G401 (cell line): ENCODE measurements at places on chromosomes 7 and 10.
A peak's percentile ranks its signal among the peaks of the same experiment; 100 is the strongest.

DNA sequence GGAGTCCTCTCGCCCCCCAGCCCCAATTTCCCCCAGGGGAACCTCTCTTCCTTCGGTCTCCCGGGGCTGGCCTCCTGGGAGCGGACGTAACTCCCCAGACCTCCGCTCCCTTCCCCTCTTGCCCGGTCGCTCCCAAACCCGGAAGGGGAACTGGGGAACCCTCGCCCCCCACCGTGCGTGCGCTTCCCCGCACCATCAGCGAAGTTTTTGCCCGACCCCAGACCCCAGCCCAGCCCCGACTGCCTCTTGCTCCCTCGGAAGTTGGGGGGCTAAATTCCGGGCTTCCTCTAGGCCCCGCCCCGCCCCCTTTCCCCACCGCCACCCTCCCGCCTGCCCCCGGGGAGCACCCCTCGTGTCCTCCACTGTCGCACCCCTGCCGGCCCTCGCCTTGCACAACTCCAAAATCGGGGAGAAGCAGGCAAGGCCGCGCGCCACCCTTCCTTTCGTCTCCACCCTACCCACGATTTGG lies 436 bp downstream of the GNB2 start:
- DNase-seq: no peak

GRCh38 chr10:74518061-74518460 lies 308.3 kb upstream of the KAT6B start:
- no peak for DNase-seq

DNA sequence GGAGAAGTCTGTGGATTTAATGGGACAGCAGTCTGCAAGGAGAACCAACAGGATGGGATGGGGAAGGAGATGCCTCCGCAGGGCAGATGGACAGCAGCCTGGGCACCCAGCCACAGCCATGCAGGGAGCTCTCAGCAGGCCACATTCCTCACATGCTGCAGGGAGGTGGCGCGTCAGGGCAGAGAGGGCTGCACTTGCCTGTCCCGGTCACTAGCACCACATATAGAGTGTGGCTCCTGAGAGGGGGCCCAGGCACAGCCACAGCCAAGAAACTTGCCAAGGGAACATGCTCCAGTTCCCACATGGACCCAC lies 86.8 kb upstream of the ZMIZ1 start:
- DNase-seq: peak; percentile 84

DNA sequence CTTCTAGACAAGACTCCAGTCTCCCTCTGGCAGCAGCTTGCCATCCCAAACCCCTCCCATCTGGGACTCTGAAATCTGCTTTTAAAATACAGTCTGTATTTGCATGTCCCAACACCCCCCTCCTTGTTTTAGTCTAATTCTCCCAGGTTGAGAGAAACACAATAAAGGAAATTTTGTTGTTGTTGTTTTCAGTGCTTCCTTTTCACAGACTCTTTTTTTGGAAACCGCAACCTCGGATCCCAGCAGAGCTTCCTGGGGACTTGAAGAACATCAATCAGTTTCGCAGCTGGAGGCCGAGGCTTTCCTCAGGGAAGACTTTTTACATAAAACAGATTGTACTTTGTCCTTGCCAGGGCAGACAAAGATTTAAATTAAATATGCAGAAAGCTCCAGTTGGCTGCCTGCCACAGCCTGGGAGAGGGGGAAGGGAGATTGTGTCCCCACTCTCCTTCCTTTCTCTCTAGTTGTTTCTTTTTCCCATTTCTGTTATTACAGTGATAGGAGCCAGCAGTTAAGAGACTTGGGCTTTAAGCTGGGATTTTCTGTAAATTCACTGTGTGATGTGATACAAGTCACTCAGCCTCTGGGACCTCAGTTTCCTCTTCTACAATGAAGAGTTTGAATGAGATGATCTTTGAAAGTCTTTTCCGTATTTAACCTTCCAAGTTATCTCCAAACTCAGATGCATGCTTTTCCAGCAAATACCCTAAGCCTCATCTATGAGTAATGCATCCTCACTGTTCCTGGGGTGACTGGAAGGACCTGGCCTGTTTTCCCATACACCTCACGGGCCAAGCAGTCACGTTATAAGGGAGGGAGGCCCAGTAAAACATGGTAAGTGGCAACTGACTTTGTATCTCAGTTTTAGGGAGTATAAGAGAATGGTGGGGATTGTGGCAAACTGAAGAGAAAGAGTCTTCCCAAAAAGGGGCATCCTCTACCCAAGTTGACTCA lies 192.3 kb downstream of the REEP3 start:
- peak; percentile 87 for DNase-seq

- no peak for DNase-seq
Measured at GRCh38 chr7:130940907-130941306, 206.9 kb upstream of the KLF14 start.

- DNase-seq: no peak
Measured at GRCh38 chr7:43198599-43199090, 86.2 kb downstream of the HECW1 start.

DNA sequence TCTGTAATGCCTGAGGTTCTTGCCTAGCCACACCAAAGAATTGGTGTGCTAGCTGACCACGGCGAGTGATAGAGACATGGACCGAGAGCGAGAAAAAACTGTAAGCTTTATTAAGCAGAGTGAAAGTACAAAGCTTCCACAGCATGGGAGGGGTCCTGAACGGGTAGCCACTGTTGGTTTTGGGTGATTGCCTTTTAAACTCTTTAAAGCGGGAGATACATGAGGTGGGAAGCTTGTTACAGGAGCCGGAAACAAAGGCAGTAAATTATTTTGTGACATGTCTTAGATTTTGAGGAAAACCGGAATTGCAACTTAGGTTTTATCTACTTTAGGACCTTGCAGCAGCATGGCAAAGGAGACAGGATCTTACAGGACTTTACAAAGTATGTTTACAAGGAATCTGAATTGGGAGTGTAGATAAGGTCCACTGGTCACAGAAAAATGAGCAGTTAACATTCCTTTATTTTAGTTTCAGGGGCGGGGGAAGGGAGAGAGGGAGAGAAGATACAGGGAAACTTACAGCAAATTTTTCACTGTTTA lies 252.7 kb upstream of the MBL2 start:
- DNase-seq: no peak

DNA sequence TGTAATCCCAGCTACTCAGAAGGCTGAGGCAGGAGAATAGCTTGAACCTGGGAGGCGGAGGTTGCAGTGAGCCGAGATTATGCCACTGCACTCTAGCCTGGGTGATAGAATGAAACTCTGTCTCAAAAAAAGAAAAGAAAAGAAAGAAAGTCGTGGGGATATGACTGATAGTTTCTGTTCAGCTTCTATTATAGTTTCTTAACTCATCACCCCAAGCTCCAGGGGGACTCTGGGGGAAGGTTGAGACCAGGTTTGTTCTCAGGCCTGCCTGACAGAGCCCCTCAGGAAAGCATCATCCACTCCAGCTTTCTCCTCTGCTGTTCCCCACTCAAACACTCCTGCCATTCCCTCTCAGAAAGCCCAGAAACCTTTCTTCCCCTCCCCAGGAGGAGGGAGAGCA lies 542.4 kb upstream of the GALNT17 start:
- DNase-seq: no peak

DNA sequence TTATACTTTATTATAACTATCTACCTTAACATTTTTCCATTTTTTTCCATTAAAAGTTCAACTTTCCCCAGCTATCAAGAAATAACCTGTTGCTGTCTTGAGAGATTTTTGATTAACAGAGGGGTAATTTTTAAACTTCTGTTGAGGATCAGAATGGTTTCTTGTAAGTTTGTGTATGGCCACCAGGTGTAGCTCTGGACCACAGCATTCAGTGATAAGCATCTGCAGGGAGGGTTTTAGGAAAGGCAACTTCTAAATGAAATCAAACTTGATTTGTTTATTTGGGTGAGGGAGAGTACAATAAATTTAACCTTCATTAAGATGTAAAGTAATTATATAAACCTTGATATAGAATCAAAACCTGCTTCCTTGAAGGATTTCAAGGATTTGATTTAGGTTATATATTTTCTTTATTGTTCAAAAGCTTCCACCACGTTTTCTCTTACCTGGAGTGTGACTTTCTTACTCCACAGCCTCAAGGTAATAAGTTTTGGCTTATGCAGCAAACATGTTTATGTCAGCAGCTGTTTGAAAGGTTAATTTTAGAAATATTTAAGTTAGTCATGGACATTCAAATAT lies 153.3 kb downstream of the STK31 start:
- DNase-seq: peak; percentile 9

GRCh38 chr7:99422186-99422585 lies 13.4 kb downstream of the BUD31 start:
- DNase-seq: no peak

DNA sequence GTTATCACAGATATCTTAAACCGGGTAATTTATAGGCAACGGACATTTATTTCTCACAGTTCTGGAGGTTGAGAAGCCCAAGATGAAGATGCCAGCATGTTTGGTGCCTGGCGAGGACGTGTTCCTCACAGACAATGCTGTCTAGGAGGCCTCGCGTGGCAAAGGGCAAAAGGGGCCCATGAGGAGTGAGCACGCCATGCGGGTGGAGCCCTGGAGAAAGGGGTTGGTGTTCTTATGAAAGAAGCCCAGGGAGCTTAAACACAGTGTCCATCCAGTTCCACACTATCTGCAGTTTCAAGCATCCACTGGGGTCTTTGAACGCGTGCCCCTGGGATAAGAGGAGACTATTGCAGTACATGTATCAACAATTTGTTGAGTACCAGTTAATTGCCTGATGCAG lies 51.4 kb downstream of the CXCL12 start:
- no peak for DNase-seq

DNA sequence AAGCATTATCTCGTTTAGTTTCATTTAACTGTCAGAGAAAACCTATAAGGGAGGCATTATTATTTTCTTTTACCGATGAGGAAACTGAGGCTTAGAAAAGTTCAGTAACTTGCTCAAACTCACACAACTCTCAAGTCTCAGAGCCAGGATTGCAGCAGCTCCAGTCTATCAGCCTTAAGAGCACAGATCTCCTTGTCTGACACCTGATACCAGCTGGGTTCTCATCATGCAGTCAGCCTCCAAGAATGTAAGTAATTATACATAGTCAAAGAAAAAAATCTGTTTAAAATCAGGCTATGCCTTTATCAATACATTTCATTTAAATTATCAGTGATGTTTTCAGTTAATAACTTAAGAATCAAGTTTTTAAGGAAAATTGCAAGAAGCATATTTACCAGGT lies 236.6 kb upstream of the TCF7L2 start:
- no peak for DNase-seq

DNA sequence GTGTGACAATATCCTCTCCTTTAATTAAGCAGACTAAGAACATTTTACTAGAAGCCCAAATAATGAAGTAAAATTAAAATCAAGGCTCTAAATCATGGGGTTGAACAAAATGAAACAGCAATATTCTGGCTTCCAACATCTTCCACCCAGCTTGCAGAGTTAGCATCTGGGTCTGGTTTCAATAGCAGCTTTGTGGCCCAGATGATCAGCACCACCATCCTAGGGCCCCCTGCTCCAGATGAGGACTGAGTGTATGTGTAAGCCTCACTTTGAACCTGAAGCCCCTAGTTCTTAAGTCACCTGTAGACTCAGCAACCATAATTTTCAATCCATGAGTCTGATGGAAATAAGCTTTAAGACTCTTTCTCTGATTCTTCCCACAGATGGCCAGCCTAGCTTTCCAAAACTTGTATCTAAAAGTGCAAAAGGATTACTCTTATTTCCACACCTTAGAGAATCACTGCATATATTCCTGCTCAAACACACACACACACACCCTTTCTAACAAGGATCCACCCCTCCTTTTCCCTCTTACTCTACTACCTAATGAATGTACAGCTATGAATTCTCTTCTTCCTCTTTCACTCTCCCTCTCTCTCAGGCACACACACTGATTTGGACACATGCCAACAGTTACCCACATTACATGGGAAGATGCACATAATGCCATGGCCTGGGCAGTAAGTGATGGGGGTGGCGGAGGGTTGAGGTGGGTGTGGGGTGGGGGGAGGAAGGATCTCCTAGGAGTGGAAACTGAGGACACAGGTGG lies 3.5 kb downstream of the DENND11 start:
- DNase-seq: no peak

DNA sequence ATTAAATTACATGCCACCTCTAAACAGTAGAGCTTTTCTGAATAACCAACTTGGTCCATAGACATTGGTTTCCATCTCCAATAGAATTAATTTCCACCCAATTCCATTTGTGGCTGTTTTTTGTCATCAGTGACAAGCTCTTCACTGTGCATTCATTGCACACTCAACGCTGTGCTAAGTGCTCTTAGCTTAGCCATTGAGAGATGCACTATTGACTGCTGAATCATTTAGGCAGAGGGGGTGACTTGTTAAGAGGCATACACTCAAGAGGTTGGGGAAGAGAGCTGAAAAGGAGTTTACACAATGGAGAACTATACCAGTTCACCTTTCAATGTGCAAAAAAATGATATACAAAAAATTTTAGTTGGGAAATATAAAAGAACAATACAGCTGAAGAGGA lies 31.9 kb upstream of the CBLL1 start:
- DNase-seq: no peak

GRCh38 chr7:21617916-21618390 lies 75.1 kb downstream of the DNAH11 start:
- no peak for DNase-seq

- no peak for DNase-seq
Measured at GRCh38 chr7:135251496-135252391, 18.1 kb downstream of the STRA8 start.

- DNase-seq: peak; percentile 77
Measured at GRCh38 chr10:103592186-103593021, 98.9 kb downstream of the NEURL1 start.

DNA sequence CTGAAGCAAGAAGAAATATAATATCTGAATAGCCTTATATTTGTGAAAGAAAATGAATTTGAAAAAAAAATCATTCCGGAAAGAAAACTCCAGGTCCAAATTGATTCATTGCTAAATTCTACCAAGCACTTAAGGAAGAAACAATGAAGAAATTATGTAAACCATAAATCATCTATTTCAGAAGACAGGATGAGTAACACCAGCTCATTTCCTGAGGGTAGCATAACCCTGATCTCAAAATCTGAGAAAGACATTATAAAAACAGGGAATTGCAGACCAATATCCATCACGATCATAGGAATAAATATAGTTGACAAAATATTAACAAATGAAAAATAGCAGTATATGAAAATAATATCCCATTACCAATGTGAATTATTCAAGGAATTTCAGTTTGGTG lies 70.1 kb upstream of the RAB18 start:
- no peak for DNase-seq

- DNase-seq: no peak
Measured at GRCh38 chr7:95365151-95365550, 31.0 kb downstream of the PON3 start.

GRCh38 chr10:5665373-5666007 lies 905 bp downstream of the ASB13 start:
- peak; percentile 17 for DNase-seq

DNA sequence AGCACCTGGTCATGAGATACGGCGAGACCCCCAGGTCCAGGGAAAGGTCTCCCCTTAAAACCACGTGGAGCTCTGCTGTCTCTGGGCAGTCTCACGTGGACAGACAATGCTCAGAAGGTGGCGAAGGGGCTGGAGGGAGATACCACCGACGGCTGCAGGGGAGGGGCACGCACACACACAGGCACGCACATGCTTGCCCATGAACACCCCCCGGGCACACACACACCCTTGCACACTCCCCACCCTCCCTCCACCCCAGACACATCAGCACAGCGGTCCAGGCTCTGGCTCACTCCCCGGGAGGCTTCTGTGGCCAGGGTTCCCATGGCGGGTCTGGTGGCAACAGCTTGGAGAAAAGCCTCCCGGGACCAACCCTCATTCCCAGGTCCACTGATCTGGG lies 52.4 kb upstream of the TNRC18 start:
- no peak for DNase-seq
